Fibroblast of upper back skin (primary cell): ENCODE measurements at places on chromosomes 6 and 20.
A peak's percentile ranks its signal among the peaks of the same experiment; 100 is the strongest.

GRCh38 chr6:156534594-156534993 is 242.6 kb upstream of the ARID1B start:
- DNase-seq = no peak

- no peak for DNase-seq
These were observed 89.6 kb upstream of the ADGRF1 start for GRCh38 chr6:47131773-47132172.

- DNase-seq = no peak
These were observed 288.5 kb downstream of the CDH26 start for GRCh38 chr20:60246751-60247150.

GRCh38 chr6:51855310-51856082 is 231.9 kb downstream of the PKHD1 start:
- DNase-seq = peak; percentile 38

DNA sequence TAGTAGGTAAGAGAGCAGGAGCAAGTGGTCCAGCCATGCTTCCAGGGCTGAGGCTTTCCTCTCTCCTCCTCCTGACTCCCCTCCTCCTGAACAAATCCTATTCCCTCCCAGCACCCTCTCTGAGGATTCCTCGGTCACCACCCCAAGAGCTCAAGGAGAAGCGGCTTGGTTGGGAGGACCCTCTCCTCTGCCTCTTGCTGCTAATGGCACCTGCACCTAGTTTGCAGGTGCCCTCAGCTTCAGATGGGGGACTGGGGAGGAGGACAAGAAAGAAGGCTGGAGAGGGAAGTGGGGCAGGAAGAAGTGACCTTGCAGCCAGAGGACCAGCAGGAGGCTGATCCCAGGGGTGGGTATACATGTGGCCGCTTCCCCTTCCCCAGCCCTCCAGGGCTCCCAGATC is 17.5 kb downstream of the NCR2 start:
- DNase-seq = no peak

DNA sequence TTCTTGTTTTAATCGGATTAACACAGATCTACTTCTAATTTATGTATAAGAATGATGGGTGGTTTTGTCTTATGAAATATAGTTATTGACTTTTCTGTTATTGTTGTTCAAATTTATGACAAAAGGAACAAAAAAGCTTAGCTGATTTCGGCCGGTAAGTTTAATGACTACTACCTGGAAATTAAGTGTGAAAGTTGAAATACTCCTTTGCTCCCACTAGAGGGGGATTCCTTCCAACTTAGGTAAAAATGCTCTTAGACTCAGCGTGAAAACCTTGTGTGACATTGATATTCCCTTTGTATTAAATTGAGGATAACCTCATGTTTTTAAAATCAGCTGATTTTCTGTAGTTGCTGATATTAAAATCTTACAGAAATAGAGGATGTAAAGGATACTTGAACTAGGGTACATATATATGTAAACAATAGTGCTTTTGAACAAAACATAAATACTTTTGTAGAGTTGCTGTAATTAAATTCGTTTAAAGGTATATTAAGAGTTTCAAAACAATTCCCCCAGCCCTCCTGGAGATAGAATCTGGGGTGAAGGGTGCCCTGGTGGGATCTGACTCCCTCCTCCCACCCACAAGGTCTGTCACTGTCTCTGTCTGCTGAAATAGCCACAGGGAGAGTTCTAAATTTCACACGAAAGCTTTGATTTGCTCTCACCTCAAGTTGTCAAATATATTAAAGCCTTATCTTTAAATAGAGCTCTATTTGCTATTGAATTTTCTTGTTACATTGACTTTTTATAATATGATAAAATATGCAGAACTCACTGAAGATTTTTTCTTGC is 257.5 kb downstream of the ARID1B start:
- DNase-seq = peak; percentile 51

GRCh38 chr6:14734052-14734415 is 511.8 kb upstream of the JARID2 start:
- DNase-seq = no peak

- DNase-seq = no peak
These were observed 44.4 kb downstream of the COL9A1 start for GRCh38 chr6:70258483-70258882.

DNA sequence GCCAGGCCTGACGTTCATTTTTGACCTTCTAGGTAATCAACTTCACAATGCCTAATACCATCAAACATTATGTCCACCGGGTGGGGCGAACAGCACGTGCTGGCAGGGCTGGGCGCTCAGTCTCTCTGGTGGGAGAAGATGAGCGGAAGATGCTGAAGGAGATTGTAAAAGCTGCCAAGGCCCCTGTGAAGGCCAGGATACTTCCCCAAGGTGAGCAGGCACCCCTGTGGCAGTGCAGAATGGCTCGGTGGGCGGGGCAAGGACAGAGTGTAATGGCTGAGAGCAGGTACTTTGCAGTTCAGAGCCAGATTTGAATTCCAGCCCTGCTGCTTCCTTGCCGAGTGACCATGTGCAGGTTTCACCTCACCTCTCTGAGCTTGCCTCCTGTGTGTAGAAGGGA is 17.1 kb downstream of the DDX27 start:
- DNase-seq = no peak

DNA sequence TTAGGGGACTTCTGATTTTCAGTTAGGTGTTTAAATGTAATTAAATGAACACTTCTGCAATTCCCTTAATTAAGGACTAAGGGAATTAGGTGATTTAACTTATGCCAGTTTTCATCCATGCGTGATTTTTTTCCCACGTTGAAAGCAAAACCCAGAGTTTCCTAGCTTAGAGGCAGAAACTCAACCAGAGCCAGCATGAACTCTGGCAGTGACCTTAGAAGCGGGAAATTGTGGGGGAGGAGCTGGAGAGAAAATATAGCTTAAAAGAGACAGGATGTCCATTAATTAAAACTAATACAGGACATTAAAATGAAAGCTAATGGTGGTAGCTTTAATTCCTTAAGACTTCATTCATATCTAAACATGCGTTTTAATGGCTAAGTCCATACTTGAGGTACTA is 41.6 kb downstream of the IYD start:
- DNase-seq = no peak

DNA sequence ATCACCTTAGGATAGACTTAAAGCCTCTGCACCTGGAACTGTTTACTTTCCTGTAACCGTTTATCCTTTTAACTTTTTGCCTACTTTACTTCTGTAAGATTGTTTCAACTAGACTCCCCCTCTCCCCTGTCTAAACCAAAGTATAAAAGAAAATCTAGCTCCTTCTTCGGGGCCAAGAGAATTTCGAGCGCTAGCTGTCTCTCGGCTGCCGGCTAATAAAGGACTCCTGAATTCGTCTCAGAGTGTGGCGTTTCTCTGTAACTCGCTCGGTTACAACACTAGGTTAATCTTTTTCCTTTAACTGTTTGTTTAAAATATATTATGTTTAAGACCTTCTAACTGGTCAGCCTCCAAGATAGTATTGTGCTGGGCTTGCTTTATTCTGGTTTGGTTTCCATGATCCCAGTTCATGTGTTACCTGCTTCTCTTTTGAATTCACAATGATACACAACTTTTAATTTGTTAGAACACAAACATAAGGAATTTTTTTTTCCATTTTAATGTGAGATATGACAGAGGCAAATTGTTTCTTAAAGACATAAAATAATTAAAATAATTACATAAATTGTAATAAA is 8.7 kb upstream of the NQO2 start:
- no peak for DNase-seq

GRCh38 chr6:52513464-52513863 is 63.4 kb downstream of the TRAM2 start:
- DNase-seq = no peak

- no peak for DNase-seq
These were observed 19.9 kb upstream of the DEK start for GRCh38 chr6:18284261-18284660.

- DNase-seq = peak; percentile 73
These were observed 67.5 kb downstream of the MTHFD1L start for GRCh38 chr6:150932996-150933395.

GRCh38 chr6:163338671-163339405 is 75.7 kb upstream of the QKI start:
- peak; percentile 85 for DNase-seq

GRCh38 chr6:139515511-139515910 is 141.1 kb upstream of the CITED2 start:
- DNase-seq = peak; percentile 64

- DNase-seq = peak; percentile 95
These were observed 639 bp upstream of the ZNF335 start for GRCh38 chr20:45972500-45973183.

- DNase-seq = no peak
These were observed 115.8 kb upstream of the LAMA2 start for GRCh38 chr6:128767150-128767549.

DNA sequence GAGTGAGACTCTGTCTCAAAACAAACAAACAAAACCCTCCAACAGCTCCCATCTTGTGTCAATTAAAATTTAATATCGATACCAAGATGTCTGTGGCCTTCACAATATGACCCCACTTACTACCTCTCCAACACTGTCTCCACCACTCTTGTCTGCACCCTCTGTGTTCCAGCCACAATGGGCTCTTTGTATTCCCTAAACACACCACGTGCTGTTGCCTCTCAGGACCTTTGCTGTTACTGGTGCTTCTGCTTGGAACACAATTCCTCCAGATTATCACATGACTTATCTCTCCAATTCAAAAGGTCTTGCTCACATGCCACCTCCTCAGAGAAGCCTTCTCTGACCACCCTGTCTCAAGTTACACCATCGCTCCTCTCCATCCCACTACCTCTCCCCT is 6.0 kb upstream of the HCK start:
- no peak for DNase-seq

- no peak for DNase-seq
These were observed 383.4 kb downstream of the GRIK2 start for GRCh38 chr6:101776919-101777350.
